ENCODE measurements at places on chromosomes 11 and 22. TPM values are rescaled to one million over a fixed set of nuclear protein-coding genes. Genes with fewer than 3 reads are reported as not detected.

Gene EHF
- total RNA-seq: 0.45 TPM

Gene SLC17A6
- total RNA-seq: 15.8 TPM

Gene OR52N4
- total RNA-seq: not detected

Gene C22orf42
- 1.6 TPM for total RNA-seq

GRCh38 chr11:74267014-74267413 is 44.4 kb downstream of the P4HA3 start:
- DNase-seq: no peak

GRCh38 chr11:79092791-79093353 is 348.0 kb downstream of the TENM4 start:
- no peak for DNase-seq

DNA sequence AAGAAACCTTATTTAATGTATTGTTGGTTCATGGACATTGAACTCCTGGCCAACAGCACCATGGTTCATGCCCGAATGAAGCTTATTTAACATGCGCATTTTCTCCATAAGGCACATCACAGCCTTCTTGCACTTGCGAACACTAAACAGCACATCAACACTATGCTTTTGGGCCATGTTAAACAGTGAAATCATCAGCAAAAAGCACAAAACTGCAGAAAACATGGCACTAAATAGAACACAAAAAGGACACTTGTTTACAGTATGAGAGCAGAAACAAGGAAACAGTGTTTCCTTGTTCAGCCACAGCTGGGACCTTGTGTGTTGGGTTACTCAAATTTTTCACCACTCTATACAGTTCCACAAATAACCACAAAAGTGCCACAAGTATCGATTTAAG is 122.3 kb downstream of the MSANTD4 start:
- no peak for DNase-seq

GRCh38 chr11:120067438-120068113 is 70.3 kb downstream of the TRIM29 start:
- DNase-seq: no peak

DNA sequence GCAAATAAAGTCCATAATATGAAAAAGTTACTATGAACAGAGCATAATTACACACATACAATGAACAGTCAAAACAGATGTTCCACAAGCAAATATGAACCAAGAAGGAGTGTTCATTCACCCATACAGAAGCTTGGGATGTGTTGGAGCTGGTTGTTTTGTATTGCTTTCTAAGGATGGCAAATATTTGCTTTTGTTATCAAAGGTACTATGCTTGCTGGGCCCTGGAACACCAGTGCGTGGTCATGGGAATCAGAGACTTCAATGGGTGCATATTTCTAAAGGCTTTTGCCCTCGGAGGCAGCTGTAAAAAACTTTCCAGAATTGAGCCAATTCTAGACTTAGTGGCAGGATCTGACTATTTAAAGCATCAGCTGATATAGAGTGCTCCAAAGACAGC is 85.1 kb downstream of the BARX2 start:
- no peak for DNase-seq

GRCh38 chr11:127890030-127890615 is 697.2 kb downstream of the ETS1 start:
- no peak for DNase-seq

DNA sequence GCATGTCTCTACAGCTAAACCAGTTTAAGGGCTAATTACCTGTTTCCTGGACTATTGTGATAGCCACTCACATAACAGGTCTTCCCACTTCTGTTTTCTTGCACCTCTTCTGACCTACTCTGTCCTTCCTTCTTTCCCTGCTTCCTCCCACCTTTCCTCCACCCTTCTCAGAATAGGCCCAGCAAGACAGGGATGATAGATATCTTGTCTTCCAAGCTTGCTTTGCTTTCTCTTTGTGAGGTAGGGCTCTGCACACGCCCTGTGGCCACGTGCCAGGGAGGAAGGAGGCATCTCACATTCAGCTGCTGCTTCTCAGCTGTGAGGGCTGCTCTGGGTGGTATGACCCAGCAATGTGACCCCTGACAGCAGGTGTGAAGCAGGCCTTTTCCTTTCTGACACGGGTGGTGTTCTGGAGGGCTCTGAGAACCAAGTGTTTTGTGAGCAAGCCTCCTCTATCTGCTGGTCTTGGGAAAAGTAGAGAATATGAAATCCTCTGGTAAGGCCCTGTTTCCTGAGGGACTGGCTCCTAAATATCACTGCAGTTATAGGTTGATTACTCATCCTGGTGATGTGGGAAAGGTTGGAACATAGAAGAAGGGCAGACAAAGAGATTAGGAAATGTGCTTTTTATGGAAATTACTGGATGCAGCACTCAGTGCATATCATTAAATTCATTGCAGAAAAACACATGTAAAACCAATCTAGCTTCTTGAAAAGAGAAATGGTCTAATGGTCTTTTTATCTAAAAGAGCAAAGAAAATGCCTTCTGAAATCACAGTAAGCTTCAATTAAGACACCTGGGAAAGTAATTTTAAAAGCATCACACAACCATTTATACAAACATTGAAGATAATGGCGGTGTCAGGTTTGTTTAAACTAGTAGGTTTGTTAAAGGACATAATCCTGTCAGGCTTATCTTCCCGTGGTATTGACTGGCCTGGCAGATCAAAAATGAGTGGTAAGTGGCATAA is 8.5 kb downstream of the AMOTL1 start:
- DNase-seq: no peak

DNA sequence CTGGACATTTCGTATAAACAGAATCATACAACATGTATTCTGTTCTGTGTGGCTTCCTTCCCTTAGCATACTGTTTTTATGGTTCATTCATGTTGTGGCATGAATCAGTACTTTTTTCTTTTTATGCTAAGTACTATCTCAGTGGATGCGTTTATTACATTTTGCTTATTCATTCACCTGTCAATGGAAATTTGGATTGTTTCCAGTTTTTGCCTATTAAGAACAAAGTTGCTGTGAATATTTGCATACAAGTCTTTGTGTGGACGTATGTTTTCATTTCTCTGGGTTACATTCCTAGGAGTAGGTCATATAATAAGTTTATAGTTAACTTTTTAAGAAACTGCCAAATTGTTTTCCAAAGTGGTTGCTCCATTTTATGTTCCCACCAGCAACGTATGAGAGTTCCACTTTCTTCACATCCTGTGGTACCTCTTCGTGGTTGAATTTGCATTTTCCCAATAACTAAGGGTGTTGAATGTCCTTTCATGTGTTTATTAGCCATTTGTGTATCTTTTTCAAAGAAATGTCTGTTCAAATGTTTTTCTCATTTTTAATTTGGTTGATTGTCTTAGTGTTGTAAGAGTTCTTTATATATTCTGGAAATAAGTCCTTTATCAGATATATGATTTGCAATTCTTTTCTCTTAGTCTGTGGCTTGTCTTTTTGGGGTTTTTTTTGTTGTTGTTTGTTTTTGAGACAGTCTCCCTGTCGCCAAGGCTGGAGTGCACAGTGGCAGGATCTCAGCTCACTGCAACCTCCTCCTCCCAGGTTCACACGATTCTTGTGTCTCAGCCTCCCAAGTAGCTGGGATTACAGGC is 46.0 kb upstream of the MICAL2 start:
- no peak for DNase-seq

DNA sequence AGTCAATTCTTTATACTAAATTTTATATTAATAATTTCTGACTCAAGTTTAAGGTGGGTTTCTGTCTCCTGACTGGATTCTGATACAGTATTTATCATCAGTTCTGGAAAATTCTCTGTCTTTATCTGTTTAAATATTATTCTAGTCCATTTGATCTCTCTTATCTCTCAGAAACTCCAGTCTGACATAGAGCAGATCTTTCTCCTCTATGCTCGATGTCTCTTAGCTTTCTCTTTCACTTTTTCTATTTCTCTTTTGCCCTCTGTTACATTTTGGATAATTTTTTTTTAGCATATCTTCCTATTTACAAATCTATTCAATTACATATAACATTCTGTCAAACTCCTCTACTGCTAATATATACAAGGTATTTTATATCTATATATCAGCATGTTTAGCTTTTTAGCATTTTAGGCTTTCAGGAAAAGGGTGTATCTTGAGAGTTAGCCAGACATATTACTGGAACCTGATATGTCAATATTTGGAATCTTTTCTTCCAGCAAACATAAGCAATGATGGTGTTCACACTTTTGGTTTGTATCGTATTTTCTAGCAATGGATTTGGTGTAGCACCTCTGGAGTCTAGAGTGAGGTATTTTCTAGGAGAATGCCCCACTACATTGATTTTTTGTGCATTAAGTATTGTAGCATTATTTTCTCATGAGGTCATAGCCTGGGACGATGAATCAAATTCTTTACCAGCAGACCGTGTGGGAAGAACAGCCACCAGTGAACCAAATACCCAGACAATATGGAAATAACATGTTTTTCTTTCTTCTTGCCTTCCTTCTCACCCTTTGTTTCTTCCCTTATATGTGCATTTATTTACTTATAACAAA is 4.1 kb upstream of the NNMT start:
- no peak for DNase-seq

DNA sequence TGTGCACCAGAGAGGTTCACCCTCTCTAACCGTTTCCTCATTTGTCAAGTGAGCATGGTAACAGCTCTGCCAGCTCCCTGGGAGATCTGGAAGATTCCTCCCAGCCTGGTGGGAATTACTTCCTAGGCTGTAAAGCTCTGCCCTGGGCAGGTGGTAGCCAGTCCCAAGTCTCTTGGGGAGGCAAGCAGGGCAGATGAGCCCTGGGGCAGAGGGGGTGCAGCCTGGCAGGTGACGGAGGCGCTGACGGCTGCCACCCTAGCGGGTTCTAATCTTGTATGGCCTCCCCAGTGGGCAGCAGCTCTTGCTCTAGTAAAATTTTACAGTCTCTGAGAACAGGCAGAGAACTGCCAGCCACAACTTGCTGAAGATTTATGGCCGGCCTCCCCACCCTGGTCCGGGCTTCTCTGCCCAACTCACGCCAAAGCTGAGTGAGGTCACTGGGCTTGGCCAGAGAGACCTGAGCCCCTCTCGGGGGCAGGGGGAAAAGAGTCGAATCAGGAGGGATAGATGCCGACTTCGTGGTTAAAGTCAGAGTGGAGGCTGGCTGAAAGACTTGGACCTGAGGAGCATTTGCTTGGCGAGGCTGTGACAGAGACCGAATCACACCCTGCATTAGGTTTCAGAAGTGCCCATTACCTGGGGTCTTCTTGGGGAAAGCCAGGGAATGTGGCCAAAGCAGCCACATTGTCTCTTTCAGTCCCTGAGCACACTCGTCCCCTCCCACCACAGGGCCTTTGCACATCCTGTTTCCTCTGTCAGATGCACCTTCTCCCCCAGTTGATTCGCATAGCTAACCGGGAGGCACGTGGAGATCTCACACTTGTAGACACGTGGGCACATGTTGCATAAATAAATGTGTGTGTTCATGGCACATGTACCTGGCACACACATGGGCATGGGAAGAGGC is 188.2 kb downstream of the MN1 start:
- no peak for DNase-seq

DNA sequence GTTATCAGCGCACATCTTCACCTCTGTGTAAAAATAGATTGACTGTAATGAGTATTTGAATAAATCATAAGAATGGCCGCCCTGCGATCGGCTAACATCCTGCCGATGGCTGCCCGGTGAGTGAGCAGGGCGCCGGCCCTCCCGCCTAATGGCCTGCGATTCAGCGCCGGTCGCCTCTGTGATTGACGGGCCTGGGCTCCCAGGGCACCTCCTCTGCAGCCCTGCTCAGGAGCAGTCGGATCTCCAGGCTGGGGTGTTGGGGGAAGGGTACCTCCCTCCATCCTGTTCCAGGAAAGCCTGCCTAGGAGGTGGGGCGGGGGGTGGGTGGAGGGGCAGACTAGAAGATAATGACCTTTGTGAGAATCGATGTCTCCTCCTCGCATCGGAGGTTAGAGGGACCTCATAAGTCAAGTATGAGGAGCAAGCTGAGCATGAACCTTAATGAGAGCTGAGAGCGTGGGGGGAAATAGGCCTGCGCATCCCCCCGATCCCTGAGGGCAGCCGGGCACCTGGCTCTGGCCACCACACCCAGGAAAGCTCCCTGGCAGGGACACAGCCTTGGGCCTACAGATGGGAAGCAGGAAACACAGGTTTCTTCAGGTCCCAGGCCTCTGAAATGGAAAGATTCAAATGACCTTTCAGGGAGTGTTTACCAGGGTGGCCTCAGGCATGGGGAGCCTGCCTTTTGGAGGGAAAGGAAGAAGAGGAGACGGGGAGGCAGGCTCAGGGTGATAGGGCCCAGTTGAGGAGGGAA is 71.7 kb downstream of the PKNOX2 start:
- DNase-seq: no peak

DNA sequence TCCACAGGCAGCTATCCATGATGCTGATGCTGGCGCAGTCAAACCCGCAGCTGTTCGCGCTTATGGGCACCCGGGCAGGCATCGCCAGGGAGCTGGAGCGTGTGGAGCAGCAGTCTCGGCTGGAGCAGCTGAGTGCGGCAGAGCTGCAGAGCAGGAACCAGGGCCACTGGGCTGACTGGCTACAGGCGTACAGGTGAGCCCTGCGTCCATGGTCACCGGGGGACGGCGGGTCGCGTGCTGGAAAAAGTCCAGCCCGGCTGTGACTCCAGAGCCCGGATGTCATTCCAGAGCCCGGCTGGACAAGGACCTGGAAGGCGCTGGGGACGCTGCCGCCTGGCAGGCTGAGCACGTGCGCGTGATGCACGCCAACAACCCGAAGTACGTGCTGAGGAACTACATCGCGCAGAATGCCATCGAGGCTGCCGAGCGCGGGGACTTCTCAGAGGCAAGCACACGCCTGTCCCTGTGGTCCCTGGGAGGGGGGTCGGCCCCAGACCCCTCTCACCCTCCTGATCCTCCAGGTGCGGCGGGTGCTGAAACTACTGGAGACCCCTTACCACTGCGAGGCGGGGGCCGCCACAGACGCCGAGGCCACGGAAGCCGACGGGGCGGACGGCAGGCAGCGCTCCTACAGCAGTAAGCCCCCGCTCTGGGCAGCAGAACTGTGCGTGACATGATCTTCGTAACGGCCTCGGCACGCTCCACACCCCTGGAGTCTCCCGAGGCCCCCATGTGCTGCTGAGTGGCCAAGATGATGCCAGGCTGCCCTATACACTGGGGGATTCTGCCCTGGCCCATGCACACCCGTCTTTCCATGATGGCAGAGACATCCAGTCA is 16.1 kb downstream of the SELENOO start:
- DNase-seq: no peak

- no peak for DNase-seq
Measured at GRCh38 chr11:40387240-40387980, 1072.0 kb downstream of the LRRC4C start.

- peak; percentile 87 for DNase-seq
Measured at GRCh38 chr11:119196833-119197483, 9.2 kb upstream of the CBL start.

DNA sequence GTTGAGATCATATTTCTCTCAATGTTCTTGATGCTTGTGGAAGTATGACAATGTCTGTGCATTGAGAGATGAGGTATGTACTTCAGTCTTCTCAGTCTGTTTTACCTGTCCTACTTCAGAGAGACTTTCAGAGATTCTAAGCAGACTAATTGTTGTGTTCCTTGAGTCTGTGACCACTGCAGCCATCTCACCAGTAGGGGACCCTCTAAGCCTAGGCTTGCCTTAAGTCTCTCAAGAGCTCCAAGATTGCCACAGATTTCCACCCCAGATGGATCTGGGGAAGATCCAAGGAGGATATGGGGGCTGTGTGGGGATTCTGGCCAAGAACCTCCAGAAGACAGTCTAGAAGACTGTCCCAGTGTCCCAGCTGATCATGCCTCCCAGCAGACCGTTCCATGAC is 179.9 kb upstream of the PLET1 start:
- no peak for DNase-seq

GRCh38 chr22:45444168-45444567 is 30.7 kb downstream of the RIBC2 start:
- DNase-seq: no peak

- peak; percentile 65 for DNase-seq
Measured at GRCh38 chr11:111785886-111786412, 19.8 kb upstream of the PPP2R1B start.

GRCh38 chr11:19091366-19091765 is 25.6 kb upstream of the ZDHHC13 start:
- no peak for DNase-seq
